ENCODE measurements at places on chromosomes 11 and 22. TPM values are rescaled to one million over a fixed set of nuclear protein-coding genes. Genes with fewer than 3 reads are reported as not detected.

DNA sequence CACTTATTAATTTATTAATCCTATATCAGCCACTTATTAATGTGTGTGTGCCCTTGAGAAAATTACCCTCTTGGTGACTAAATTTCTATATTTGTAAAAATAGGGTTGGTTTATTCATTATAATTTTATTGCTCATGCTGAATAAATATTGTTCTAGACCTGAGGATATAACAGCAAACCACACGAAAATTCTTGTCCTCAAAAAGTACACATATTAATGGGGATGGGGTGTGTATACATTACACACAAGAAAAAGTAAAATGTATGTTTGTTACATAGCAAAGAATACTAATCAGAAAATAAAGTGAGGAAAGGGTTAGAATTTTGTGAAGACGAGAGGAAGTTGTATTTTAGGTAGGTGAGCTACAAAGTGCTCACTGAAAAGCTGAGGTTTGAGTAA, 1068.9 kb upstream of the RAG2 start:
- DNase-seq, result no peak

DNA sequence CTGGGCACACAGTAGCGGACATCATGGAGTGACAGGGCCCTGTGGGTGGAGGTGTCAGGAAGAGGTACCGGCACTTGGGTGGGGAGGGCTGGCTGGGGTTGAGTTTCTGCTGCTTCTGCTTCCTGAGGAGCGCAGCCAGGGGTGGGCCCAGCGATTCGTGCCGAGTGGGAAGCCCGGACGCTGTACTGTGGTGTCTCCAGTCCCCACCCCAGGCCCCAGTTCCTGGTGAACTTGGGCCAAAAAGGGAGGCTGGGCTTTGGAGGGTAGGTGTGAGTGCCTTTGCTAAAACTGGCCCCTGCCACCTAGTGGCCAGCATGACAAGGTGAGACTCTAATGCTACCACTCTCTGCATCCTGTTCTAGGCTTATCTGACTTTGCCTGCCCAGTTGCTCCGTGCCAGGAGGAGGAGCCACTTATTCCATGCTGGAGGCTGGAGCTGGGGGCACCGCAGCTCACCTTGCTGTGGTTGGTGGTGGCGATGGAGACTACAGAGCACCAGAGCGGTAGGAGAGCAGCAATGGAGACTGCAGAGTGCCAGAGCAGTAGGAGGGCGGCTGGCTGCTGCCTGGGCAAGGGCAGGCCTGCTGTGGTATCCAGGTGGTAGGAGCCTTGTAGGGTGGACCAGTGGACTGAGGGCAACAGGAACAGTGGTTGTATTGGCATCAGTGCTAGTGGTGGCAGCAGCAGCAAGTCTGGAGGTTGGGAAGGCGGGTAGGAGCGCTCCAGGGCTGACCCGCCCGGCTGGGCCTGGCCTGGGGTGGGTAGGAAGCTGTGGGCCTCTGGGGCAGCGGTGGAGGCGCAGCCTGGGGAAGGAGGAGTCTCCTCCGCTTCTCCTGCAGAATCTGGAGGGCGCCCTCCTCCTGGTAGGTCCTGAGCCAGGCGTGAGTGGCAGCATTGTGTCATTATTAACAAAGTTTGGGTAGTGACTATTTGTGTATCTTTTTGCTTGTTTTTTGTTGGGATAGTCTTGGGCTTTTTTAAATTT, 2.2 kb upstream of the RFPL2 start:
- DNase-seq, result peak; percentile 61

DNA sequence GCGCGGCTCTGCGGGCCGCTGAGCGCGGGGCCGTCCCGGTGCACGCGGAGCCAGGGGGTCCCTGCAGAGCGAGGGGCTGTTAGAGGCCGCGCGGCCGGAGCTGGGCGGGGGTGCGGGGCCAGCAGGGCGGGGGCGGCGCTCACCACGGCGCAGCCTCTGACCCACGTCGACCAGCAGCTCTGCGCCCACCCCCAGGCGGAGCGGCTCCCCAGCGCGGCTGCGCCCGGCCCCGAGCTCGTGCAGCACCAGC, 385 bp upstream of the SCO2 start:
- no peak for DNase-seq

GRCh38 chr11:134409552-134410429, 2.3 kb downstream of the B3GAT1 start:
- no peak for DNase-seq

DNA sequence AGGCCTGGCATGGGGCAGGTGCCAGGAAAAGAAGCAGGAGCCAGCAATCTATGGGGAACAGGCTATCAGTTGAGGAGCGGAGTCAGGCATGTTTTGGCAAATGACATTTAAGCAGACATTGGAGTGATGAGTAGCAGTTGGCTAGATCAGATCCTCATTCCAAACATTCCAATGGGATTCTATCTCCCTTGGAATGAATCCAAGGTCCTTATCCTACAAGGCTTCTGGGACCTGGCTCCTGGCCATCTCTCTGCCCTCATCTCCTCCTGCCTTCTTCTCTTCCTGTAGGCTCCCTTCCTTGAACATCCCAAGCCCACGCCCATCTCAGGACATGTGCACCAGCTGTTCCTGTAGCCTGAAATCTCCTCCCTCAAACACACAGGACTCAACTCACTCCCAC, 1074.5 kb downstream of the TBC1D22A start:
- DNase-seq, result no peak

- DNase-seq, result no peak
Observed at GRCh38 chr11:81886406-81887075, 847.1 kb downstream of the FAM181B start.

- no peak for DNase-seq
Observed at GRCh38 chr11:20000351-20001134, 159.7 kb downstream of the DBX1 start.

DNA sequence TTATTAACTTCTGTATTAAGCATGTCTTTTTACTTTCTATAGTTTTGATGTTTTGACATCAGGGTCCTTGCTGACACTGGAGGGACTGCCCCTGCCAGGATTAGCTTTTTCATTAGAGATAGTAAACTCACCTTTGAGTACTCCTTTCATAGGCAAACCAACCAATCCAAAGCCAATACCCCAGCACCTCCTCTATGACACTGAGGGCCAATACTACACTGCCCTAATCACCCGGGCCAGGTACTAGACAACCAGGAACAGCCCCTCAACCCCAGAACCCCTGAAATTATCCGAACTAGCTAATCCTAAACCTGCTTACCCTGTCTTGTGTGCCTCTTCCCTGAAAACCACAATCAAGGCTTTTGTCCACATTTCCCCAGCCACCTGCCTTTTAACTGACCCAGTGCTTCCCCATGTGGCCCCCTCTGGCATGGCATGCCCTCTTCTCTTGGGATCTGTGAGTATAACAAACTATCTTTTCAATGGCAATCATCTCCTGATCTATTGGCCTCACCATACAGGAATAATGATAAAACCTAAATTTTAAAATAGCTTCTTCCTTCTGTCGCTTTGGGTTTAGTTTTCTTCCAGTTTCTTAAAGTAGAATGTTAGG, 31.2 kb downstream of the RAB6A start:
- DNase-seq, result no peak

DNA sequence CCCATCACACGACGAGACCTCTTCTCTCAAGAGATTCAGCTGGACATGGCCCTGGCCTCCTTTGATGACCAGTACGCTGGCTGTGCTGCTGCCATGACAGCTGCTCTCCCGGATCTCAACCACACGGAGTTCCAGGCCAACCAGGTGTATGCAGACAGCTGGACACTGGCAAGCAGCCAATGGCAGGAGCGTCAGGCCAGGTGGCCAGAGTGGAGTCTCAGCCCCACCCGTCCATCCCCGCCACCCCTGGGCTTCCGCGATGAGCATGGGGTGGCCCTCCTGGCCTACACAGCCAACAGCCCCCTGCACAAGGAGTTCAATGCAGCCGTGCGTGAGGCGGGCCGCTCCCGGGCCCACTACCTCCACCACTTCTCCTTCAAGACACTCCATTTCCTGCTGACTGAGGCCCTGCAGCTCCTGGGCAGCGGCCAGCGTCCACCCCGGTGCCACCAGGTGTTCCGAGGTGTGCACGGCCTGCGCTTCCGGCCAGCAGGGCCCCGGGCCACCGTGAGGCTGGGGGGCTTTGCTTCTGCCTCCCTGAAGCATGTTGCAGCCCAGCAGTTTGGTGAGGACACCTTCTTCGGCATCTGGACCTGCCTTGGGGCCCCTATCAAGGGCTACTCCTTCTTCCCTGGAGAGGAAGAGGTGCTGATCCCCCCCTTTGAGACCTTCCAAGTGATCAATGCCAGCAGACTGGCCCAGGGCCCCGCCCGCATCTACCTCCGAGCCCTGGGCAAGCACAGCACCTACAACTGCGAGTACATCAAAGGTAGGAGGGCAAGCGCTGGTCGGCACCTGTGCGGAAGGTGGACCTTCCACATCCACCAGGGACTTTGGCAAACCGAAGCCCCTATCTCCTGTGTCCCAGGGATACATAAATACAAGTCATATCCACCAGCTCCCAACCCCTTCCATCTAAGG, 11.3 kb downstream of the CHRNA10 start:
- DNase-seq, result no peak

DNA sequence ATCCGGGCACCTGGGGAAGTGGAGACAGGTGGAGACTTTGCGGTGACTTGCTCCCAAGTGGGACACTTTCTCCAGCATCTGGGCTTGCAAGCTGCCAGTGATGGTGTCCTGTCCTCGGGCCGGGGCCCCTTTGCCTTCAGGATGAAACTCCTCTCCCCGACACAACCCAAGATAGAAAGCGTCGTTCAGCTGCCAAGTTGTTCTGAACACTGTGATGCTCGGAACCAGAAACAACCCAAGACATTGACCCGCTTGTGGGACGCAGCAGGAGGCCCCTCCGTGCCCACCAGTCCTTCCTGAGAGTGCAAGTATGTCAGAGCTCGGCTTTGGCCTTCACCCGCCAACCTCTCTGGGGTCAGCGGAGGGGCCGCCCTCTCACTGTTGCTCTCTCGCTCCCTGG, 31.3 kb downstream of the LINC01488 start:
- DNase-seq, result no peak

GRCh38 chr11:62152245-62153086, 28.7 kb downstream of the INCENP start:
- DNase-seq, result no peak

DNA sequence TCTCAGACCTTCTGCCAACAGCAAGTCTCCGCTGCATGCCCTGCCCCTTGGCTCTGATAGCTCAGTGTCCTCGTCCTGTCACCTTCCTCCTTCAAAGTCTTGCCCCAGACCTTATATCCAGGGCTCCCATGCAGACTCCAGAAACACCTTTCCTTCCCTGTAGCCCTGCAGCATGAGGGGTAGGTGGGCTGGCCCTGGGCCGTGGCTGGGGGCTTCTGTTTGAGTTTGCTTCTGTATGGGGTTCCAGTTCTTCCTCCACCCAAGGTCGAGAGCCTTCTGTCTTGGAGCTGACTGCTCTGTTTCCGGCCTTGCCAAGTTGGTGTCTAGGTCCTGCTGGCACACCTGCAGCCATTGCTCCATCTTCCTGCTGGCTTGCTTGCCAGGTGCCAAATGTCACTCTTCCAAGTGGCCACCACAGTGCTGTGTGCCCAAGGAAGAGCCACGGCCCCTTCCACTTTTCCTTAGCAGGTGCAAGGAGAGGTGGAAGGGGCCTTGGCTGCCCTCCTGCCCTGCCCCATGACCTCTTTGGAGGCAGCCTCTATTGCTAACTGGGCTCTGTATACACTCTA, 74.8 kb upstream of the NECTIN1 start:
- no peak for DNase-seq

- no peak for DNase-seq
Observed at GRCh38 chr22:29230972-29231875, 25.5 kb downstream of the EMID1 start.

- no peak for DNase-seq
Observed at GRCh38 chr22:23093051-23093788, 22.9 kb downstream of the GNAZ start.

DNA sequence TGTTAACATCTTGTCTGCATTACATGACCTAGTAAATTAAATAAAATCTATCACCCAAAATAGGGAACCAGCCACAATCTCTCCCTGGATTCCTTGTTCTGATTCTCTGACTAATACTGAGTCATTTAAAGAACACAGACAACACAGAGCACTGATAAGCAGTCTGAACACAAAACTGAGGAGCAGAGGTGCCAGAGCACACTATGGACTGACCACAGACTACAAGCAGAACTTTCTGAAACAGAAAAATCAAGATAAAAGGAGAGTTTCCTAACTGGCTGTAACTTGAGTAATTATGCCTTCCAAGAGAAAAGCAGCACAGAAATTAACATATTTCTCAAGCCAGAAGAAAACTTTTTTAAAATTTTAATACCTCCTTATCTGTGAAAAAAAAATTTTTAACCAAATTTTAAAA, 128.8 kb downstream of the SGSM3 start:
- no peak for DNase-seq

DNA sequence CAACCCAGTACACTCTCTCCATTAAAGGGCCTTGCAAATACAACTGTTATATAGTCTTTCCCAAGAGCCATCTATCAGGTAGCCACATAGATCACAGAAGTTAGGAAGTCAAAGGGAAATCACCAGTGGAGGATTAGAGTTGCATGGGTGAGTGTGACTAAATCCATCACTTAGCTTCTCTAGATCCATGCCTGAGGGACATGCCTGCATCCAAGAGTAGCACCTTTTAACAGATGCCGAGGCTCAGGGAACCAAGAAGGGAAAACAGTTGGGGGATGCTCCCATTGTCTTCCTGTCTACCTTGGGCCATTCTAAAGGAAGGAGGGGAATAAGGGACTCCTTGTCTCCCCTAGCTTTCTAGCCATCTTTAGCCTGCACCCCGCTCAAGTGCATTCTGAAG, 77.9 kb downstream of the XRRA1 start:
- no peak for DNase-seq

DNA sequence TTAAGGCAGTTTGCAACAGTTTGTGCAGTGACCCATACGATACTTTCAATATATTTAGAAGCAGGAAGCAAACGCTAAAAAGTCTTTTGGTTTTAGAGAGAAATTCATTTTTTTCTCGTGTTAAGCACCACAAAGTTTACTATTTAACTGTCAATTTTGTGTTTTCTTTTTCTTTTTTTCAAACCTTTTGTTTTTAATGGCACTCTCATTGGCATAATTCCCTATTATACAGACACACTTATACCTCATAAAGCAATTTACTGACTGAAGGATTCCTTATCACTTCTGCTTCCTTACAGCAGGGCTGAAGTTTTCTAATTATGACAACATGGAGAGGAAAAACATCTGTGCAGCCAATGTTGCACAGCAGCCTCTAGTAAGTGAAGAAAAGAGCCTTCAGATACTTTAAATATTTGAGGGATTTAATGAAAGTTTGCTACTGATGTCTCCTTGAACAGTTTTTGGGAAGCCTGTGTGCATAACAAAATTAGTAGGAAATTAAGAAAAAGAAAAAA, 2191.2 kb downstream of the LRRC4C start:
- DNase-seq, result no peak

DNA sequence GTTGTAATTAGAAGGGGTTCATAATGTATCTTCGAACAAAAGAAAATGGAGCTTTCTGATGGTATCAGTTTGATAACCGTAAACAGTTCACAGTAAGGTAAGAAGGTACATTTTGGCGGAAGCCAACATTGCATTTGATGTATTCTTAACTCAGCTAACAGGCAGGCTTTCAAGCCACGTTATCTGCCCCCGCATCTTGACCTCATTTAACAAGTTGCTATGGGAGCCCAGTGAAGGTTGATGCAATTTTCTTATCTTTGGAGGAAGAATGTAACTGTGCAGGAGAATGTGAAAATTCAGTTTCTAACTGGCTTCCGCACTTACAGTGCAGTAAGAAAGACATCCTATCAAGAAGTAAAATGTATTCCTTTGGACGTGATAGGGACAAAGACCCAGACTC, 110.6 kb downstream of the ETS1 start:
- peak; percentile 64 for DNase-seq

HBE1 gene
- total RNA-seq, result not detected

PRCP gene
- total RNA-seq, result 27.8 TPM

MS4A3 gene
- total RNA-seq, result not detected

SLC6A5 gene
- not detected for total RNA-seq
